ENCODE measurements at places on chromosomes 16 and 17. TPM values are rescaled to one million over a fixed set of nuclear protein-coding genes. Genes with fewer than 3 reads are reported as not detected.

Gene OTOP2
- not detected for total RNA-seq

Gene CD300LB
- total RNA-seq: 0.49 TPM

Gene TMEM88
- total RNA-seq: 9.9 TPM

Gene KCNH4
- total RNA-seq: 0.99 TPM

Gene SPNS1
- total RNA-seq: 23.9 TPM

Gene CIITA
- 32.0 TPM for total RNA-seq

Gene PIMREG
- 0.42 TPM for total RNA-seq

Gene CES5A
- total RNA-seq: 0.39 TPM

Gene SKAP1
- total RNA-seq: 25.4 TPM

Gene CNGB1
- total RNA-seq: 1.5 TPM

Gene ACTG1
- total RNA-seq: 3,857 TPM

Gene NEUROD2
- total RNA-seq: not detected

Gene GPR142
- total RNA-seq: 0.52 TPM

Gene ABCC6
- 0.29 TPM for total RNA-seq

Gene GPRC5B
- 23.2 TPM for total RNA-seq

Gene CHST6
- 3.2 TPM for total RNA-seq

Gene SOST
- total RNA-seq: not detected

Gene TMEM114
- not detected for total RNA-seq

Gene AGRP
- total RNA-seq: not detected

Gene TBX6
- 8.9 TPM for total RNA-seq

Gene KRTAP2-3
- not detected for total RNA-seq

Gene SPOP
- total RNA-seq: 107 TPM

Gene ZPBP2
- total RNA-seq: not detected

Gene HSF4
- 52.0 TPM for total RNA-seq

Gene SHBG
- total RNA-seq: not detected

Gene TMC8
- total RNA-seq: 18.2 TPM

Gene MT1A
- 22.3 TPM for total RNA-seq

Gene TAOK1
- total RNA-seq: 92.4 TPM

Gene TBC1D26
- total RNA-seq: 0.47 TPM

Gene EVPL
- total RNA-seq: 84.2 TPM

Gene EXOC3L1
- 5.2 TPM for total RNA-seq

Gene COX4I1
- total RNA-seq: 485 TPM

Gene TBC1D28
- total RNA-seq: not detected

Gene KLHDC4
- 63.2 TPM for total RNA-seq

Gene DNAH17
- total RNA-seq: not detected

Measured in ureter (tissue), 1 donor.